ENCODE measurements at places on chromosomes 4 and X. TPM values are rescaled to one million over a fixed set of nuclear protein-coding genes. Genes with fewer than 3 reads are reported as not detected.

DNA sequence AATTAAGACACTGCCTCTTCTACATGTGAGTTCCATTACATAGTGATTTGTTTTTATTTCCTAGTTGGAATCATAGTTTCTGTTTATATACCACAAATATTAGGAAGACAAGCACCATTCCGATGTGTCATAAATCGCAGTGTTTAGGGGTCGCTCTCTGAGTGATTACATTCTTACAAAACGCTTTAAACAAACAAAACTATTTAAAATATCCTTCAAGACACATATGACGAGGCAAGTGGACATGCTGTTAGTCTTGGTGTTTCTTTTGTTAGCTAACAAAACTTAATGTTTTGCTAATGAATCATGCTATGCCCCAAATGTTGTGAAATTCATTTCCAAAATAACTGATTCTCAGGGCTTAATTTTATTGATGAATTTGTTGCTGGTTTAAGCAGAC is 1219.3 kb upstream of the PRKX start:
- H3K4me1 ChIP-seq, result no peaks in the 10 kb centered on the region
- H3K4me3 ChIP-seq, result no peak overlapping the region
- no peaks in the 10 kb centered on the region for H3K27me3 ChIP-seq
- DNase-seq, result no peak
- H3K36me3 ChIP-seq, result no peaks in the 10 kb centered on the region

Gene LEF1
- total RNA-seq, result 1.6 TPM

DNA sequence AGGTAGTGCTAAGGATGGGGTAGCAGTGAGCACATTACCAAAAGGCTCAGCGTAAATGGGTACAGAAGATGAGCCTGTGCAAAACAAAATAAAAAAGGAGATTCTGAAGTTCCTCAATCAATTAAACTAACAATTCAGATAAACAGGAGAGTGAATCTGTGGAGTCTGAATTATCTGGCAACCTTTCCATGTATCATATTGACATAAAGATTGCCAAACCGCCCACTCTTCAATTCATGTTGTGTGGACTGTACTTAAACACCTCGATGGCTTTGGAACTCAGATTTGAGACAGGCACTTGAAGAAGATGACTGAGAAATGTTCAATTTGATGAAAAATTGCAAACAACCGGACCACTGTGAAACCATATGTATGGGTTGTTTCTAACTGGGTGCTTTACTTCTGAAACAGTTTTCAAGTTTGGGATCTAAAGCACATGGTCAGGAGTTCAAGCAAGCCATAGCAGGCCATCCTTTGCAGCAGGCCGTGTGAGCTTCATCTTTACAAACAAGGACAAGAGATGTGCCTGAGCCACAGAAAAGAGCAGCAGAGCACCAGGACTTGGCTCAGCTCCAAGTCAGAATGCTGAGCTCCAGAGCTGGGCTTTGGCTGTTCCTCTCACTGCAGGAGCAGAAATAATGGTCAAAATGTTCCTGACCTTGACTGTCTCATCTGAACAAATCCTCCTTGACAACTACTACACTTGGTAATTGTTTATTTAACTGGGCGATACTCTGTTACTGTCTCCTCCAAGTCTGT is 108.1 kb downstream of the MGST2 start:
- no peak overlapping the region for H3K27ac ChIP-seq
- H3K36me3 ChIP-seq, result no peaks in the 10 kb centered on the region
- peaks cover 27% of the 10 kb centered on the region for H3K4me1 ChIP-seq

DNA sequence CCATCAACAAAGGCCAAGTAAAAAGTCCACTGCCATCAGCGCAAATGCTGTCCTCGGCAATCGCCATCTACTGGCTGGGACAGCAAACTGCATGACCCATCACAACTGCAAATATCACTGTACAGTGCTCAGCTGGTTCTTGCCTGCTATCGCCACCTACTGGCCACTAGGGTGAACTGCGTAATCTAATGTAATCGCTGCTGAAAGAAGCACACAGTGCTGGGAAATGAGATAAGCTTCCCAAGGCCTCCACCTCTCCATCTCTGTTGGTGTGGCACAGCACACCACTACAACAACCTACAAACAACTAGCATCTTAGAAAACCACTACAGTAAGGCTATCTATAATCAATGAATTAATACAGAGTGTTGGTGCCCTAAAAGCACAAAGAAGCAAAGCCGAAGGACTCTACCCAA is 298.3 kb downstream of the TEX13A start:
- peak; percentile 74 for DNase-seq
- no peak overlapping the region for H3K27ac ChIP-seq
- no peak overlapping the region for H3K4me3 ChIP-seq

- H3K36me3 ChIP-seq, result peaks cover 6% of the 10 kb centered on the region
- no peak for DNase-seq
- no peak overlapping the region for H3K4me3 ChIP-seq
- no peaks in the 10 kb centered on the region for H3K27me3 ChIP-seq
Measured at GRCh38 chr4:155774033-155774432, 15.2 kb downstream of the GUCY1B1 start.

DNA sequence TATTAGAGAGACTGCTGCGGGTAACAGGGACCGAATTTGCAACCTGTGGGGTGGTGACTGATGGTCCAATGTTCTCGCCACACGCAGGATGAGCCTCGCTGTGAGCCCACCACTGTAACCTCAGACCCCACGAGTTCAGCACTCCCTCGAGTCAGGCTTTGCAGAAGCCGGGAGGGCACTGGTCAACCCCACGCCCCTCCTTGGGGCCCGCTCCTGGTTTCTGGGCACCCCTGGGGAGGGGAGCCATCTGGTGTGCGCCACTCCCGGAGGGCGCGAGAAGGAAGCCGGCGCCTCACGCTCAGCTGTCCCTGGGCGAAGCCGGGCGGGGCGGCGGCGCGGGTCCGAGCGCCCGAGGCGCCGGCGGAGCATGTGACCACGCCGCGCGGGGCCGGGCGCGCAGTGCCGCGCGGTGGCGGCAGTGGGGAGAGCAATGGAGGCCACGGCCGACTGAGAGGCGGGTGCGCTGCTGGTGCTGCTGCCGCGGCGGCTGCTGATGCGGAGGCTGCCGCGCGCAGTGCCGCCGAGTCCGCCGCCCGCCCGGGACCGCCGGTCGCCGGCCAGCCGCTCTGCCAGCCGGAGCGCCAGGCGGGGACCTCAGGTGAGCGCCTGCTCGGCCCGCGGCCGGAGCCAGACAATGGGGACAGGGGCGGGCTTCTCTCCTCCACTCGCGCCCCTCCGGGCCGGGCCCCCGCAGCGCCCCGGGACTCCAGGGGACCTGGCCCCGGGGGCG is 100.1 kb downstream of the CEP135 start:
- peaks cover 29% of the 10 kb centered on the region for H3K4me1 ChIP-seq
- peak overlapping the region; percentile 81 for H3K4me3 ChIP-seq
- peaks cover 3% of the 10 kb centered on the region for H3K27me3 ChIP-seq
- no peaks in the 10 kb centered on the region for H3K36me3 ChIP-seq
- peak; percentile 70 for DNase-seq

GRCh38 chr4:168451744-168452390 is 28.4 kb downstream of the DDX60L start:
- H3K36me3 ChIP-seq, result peaks cover 4% of the 10 kb centered on the region
- no peak for DNase-seq
- H3K4me1 ChIP-seq, result peaks cover 14% of the 10 kb centered on the region
- no peak overlapping the region for H3K27ac ChIP-seq

DNA sequence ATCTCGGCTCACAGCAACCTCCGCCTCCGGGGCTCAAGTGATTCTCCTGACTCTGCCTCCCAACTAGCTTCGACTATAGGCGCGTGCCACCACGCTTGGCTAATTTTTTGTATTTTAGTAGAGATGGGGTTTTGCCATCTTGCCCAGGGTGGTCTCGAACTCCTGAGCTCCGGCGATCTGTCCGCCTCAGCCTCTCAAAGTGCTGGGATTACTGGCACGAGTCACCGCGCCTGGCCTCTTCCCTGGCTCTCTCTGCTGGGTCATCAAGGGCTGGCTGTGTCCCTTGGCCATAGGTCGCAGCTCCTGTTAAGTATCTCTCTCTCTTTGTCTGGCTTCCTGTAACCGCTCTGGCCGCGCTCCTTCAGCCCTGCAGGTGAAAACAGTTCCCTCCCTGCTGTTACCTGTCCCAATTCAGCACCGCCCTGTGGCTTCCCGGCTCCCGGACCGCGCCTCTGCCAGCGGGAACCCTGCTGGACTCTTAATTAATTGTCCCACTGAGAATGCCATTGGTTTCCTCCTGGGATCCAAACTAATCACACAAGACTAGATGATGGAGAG is 1.3 kb upstream of the RGS12 start:
- peak overlapping the region; percentile 79 for H3K4me3 ChIP-seq
- DNase-seq, result peak; percentile 57
- no peaks in the 10 kb centered on the region for H3K36me3 ChIP-seq

- H3K27ac ChIP-seq, result no peak overlapping the region
- peaks cover 4% of the 10 kb centered on the region for H3K4me1 ChIP-seq
- H3K36me3 ChIP-seq, result no peaks in the 10 kb centered on the region
- DNase-seq, result no peak
- H3K27me3 ChIP-seq, result peaks cover 36% of the 10 kb centered on the region
Measured at GRCh38 chr4:56540826-56541225, 35.2 kb downstream of the ARL9 start.

- no peaks in the 10 kb centered on the region for H3K27me3 ChIP-seq
- H3K27ac ChIP-seq, result no peak overlapping the region
- H3K4me1 ChIP-seq, result peaks cover 3% of the 10 kb centered on the region
- DNase-seq, result no peak
Measured at GRCh38 chr4:79225360-79225759, 100.5 kb downstream of the NAA11 start.

Gene RADX
- 3.0 TPM for total RNA-seq

DNA sequence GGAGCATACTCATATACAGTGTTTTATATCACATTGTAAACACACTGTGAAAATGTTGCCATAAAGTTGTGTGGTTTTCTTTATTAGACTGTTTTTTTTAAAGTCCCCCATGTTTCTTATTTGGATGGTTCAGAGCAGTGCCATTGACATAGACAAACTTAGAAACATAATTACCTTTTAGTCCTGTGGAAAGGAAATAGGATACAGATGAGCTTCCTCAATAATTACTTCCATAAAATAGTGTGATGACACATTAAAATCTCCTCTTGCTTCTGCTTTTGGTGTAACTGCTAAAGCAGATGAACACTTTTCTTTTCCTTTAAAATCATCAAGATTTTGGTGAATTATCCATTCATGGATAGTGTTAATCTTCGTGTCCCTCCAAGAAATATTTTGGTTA is 52.9 kb upstream of the LIMCH1 start:
- H3K27me3 ChIP-seq, result no peaks in the 10 kb centered on the region
- H3K27ac ChIP-seq, result no peak overlapping the region
- no peaks in the 10 kb centered on the region for H3K4me1 ChIP-seq
- H3K36me3 ChIP-seq, result no peaks in the 10 kb centered on the region
- H3K4me3 ChIP-seq, result no peak overlapping the region

Gene APELA
- total RNA-seq, result 25.1 TPM

DNA sequence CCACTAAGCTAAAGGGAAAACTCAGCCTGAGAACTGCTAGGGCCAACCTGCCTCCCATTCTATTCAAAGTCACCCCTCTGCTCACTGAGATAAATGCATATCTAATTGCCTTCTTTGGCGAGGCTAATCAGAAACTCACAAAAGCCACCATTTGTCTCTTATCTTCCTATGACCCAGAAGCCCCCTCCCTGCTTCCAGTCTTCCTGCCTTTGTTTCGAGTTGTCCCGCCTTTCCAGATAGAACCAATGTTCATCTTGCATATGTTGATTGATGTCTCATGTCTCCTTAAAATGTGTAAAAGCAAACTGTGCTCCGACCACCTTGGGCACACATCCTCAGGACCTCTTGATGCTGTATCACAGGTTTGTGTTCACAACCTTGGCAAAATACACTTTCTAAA is 459.8 kb downstream of the FSTL5 start:
- H3K4me1 ChIP-seq, result no peaks in the 10 kb centered on the region
- no peak overlapping the region for H3K27ac ChIP-seq
- H3K4me3 ChIP-seq, result no peak overlapping the region
- no peaks in the 10 kb centered on the region for H3K36me3 ChIP-seq
